GM12878 (cell line): ENCODE measurements at places on chromosomes 16 and 17. TPM values are rescaled to one million over a fixed set of nuclear protein-coding genes. Genes with fewer than 3 reads are reported as not detected.

- no peaks in the 10 kb centered on the region for H3K27me3 ChIP-seq
- no peak overlapping the region for H3K4me3 ChIP-seq
- H3K4me1 ChIP-seq, result no peaks in the 10 kb centered on the region
- no peak for DNase-seq
Measured at GRCh38 chr16:9469512-9469911, 378.1 kb downstream of the HAPSTR1 start.

GRCh38 chr16:66409156-66409555 is 17.9 kb upstream of the BEAN1 start:
- no peaks in the 10 kb centered on the region for H3K36me3 ChIP-seq
- H3K4me1 ChIP-seq, result peaks cover 4% of the 10 kb centered on the region; the same call in 1 of the 2 replicates
- no peak for DNase-seq
- H3K27me3 ChIP-seq, result peaks cover 2% of the 10 kb centered on the region; the same call in 1 of the 2 replicates

- DNase-seq, result no peak
- peaks cover 4% of the 10 kb centered on the region; the same call in 1 of the 2 replicates for H3K4me1 ChIP-seq
- H3K4me3 ChIP-seq, result no peak overlapping the region
- no peak overlapping the region for H3K27ac ChIP-seq
Measured at GRCh38 chr17:51091635-51092034, 29.0 kb downstream of the SPAG9 start.

The ZNF18 gene
- 7.2 and 8.7 TPM in 2 replicates for total RNA-seq

- peaks cover 39% of the 10 kb centered on the region for H3K4me1 ChIP-seq
- H3K4me3 ChIP-seq, result no peak overlapping the region
- no peak for DNase-seq
- no peaks in the 10 kb centered on the region for H3K27me3 ChIP-seq
Measured at GRCh38 chr17:60087882-60088669, 9.4 kb upstream of the HEATR6 start.
